Femur (tissue), 1 donor: ENCODE measurements at places on chromosomes 2 and 18.
A peak's percentile ranks its signal among the peaks of the same experiment; 100 is the strongest.

DNA sequence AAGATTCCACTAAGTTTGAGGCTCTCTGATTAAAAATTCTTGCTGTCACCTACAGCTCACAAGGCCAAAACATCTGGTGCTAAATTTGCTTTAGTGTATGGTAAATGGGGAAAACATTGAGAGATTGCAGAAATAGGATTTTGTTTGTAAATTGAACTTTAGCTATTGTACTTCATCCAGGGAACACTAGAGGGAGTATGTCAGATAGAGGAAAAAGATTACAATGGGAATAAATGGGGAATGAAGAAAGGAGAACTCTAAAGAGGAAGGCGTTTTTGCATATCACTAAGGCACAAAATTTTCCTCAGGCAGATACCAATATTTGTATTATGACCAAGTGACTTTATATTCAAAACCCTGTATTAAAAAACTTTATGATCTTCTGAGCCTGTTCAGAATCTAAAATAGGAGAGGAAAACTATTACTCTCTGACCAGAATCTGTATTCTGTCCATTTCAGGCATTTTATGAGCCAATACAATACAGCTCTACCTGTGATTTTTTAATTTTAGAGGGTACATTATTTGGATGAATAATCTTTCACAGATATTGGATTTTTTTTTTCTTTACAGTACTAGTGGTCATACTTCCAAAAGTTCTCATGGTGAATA, 52.3 kb upstream of the ITGB6 start:
- DNase-seq = no peak

DNA sequence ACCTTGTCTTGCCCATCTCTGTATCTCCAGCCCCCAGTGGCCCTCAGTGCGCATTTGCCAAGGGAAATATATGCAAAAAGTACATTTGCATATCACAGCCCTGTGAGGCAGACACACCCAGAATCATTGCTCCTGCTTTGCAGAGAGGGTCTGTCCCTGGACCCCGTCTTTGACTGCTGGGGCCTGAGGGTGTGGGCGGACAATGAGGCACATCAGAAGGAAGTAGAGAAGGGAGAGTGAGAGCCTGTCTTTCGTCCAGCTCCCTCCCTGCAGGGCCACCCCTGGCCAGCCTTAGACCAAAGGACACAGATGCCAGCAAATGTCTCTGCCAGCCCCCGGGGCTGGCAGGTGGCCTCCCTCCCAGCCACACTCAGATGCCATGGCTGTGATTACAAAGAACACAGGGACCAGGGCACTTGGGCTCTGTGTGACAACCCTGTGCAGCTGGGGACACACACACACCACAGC, 516.2 kb upstream of the MYT1L start:
- no peak for DNase-seq

DNA sequence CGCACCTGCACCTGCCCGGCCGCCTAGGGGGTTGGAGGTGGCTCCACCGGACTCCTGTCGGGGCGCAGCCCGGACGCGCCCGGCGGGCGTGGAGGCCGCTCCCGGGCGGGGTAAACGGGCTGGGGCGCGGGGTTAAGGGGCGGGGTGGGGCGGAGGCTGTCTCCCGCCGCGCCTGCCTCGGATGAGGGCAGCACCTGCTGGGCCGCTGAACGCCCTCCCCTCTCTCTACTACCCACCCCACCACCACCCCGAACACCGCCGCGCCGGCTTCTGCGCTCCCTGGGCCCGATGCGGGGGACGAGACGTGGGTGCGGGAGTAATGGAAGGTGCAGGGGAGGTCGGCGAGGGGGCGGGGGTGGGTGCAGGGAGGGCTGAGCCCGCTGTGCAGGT, 224.8 kb upstream of the ID2 start:
- DNase-seq = peak; percentile 16

DNA sequence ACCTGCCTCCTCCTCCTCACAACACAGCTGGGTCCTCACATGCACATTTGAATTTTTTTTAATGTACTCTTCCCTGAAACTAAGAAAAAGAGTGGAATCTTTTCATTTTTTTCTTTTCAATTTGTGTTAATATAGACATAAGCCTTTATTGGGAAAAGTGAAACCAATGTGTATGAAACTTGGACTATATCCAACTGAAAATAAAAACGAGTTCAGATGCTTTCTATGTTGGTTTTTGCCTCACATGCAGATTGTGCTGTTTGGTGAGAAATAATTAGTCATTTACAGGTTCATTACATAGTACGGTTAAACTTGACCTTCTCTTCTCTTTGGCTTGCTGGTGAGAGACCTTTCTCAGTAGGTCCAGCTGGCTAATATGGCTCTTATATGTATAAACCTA, 515.2 kb upstream of the FANCL start:
- DNase-seq = no peak

DNA sequence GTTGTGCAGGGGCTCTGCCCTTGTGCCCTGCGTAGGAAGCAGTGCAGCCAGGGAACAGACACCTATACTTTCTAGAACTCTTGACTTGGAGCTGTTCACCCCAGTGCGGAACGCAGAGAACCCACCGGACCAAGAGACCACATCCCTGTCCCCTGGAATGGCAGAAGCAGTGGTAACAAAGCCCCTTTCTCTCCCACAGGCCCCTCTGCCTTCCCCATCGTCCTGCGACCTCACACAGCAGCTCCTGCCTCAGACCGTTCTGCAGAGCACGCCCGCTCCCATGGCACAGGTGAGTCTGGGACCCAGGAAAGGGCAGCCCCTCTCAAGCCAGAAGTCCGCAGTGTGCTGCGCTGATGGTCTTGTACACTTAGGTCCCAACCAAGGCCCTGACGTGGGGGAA, 24.6 kb upstream of the RPL31 start:
- DNase-seq = no peak

DNA sequence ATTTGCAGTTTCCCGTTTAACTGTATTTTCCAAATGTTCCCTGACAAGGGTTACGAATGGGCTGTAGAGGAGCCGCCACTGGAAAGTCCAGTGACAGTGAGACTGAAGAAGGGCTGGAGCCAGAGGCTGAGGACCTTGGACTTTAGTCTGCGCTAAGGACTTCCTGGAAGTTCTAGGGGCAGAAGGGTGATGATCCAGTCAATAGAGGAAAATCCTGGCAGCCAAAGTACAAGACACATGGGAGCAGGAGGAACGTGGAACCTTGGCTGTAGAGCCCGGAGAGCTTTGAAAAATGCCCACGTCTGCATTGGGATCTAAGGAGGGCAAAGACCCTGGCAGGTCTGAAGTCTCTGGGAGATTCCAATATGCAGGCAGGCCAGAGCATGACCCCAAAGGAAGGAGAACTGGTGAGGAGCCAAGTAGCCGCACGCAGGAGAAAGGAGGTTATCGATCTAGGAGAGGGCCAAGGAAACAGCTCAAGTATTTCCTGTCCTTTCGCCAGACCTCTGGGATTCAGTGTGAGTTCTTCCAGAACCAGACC, 28.5 kb downstream of the MBP start:
- DNase-seq = no peak

GRCh38 chr2:139314059-139314458, 533.9 kb upstream of the NXPH2 start:
- DNase-seq = no peak

DNA sequence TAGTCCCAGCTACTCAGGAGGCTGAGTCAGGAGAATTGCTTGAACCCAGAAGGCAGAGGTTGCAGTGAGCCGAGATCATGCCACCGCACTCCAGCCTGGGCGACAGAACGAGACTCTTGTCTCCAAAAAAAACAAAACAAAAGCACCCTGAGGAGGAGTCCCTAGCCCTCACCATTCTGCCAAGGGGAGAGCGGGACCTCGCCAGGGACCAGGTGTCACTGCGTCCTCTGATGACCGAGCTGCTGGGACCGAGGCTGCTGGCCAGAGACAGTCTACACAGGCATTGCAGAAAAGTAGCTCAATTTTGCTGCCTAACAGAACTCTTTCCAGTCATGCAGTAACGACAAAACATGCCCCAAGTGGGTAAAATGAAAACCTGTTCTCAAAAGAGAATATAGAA, 18.4 kb downstream of the NCK2 start:
- no peak for DNase-seq

GRCh38 chr18:46324087-46324955, 220.1 kb downstream of the HAUS1 start:
- no peak for DNase-seq
